ENCODE measurements at places on chromosomes 3 and 15.

- no peak for DNase-seq
Observed at GRCh38 chr3:155106119-155106518, 26.0 kb downstream of the MME start.

DNA sequence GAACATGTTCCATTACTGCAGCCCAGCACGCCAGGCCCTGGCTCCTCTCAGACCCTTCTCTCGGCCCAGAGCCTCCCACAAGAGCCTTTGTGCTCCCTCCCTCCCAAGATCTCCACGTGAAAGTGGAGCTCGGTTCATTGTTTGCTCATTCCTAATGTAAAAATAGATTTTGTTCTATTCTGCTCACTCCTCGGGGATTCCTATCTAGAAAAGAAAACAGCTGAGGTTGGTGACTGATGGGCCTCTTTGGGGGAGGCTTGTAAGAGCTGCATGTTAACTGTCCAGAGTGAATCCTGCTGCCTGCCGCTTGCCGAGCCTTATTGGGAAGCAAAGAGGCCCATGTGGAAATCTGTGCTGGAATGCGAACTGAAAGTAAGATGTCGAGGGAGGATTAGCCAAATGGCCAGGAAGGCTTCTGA lies 267.1 kb downstream of the LRTM1 start:
- DNase-seq, result no peak

DNA sequence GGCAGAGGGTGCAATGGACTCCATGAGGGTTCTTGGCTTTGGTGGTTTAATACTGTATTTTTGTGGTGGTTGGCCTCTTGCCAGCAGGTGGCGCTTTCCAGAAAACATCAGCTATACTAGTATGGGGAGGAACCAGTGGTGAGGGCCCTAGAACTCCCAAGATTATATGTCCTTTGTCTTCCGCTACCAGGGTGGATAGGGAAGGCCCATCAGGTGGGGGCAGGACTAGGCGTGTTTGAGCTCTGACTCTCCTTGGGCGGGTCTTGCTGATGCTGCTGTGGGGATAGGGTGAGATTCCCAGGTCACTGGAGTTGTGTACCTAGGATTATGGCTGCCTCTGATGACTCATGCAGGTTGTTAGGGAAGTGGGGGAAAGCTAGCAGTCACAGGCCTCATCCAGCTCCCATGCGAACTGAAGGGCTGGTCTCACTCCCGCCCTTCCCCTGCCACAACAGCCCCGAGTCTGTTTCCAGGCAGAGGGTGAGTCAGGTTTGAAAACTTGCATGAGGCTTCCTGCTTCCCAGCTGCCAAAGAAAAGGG lies 357.7 kb downstream of the OTOL1 start:
- no peak for DNase-seq

DNA sequence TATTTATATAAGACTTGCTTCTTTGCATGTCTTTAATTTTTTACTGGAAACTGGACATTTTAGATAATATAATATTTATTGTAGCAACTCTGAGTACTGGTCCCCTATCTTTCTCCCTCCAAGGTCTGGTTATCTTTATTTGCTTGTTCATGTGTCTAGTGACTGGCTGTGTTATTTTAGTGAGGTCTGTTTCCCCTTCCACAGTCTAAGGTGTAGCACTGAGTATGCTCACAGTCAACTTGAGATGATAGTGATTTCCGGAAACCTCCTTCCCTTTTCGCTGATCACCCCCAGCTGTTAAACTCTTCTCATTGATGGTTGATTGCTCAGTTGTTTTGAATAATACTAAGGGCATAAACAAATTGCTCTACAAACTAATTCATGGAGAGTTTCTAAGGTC lies 37.0 kb downstream of the PCNP start:
- DNase-seq, result no peak

GRCh38 chr15:68259883-68260282 lies 17.7 kb upstream of the FEM1B start:
- DNase-seq, result no peak

DNA sequence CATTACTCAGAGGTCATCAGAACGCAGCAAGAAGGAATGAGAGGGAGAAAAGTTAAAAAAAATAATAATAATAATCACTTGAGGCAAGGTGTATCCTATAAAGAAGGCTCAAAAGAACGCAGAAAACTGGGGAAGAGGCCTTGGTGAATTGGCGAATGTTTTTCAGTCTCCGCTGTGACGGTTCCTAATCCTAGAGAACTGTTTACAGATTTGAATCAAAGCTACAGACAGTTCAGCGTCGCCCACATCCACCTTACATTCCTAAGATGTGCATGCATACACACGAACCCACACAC lies 634 bp downstream of the ZMAT3 start:
- no peak for DNase-seq

GRCh38 chr3:9915254-9916141 lies 1.4 kb upstream of the IL17RC start:
- DNase-seq, result peak; percentile 80

DNA sequence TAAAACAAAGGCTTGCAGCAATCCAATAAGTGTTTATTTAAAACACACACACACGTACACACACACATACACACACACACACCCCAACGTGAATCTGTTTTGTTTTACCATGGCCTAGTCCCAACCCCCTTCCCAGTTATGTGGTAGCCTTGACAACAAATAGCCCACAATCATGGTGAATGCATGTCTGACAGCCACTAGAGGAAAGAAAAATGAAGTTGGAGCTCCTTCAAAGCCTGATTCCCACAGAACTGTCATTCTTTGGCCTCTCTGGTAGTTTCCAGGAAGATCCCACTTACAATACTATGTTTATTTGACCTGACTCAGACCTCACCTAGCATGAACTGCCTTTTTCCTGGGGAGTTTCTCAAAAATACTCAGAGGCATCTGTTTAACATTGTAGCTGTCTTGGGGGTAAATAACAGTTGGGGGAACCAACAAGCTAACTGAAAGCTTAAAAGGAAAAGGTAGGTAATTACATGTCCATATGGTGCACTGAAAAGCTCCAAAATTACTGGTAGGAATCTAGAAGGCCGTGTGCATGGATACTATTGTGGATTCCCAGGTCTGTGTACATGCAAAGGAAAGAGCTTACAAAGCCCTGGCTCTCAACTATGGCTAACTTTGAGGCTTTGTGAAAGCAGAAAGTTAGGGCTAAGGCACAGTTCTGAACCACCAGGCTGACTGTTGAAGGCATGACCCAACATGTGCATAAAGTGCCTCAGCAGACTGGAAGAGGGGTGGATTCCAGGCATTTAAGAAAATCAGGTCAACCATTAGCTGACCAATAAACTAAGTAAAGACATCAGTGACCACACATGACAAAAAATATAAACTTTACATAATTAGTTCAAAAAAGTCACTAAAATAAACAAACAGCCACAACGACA lies 65.3 kb downstream of the FAIM start:
- DNase-seq, result no peak

- no peak for DNase-seq
Observed at GRCh38 chr3:194983620-194984019, 287.3 kb downstream of the XXYLT1 start.

DNA sequence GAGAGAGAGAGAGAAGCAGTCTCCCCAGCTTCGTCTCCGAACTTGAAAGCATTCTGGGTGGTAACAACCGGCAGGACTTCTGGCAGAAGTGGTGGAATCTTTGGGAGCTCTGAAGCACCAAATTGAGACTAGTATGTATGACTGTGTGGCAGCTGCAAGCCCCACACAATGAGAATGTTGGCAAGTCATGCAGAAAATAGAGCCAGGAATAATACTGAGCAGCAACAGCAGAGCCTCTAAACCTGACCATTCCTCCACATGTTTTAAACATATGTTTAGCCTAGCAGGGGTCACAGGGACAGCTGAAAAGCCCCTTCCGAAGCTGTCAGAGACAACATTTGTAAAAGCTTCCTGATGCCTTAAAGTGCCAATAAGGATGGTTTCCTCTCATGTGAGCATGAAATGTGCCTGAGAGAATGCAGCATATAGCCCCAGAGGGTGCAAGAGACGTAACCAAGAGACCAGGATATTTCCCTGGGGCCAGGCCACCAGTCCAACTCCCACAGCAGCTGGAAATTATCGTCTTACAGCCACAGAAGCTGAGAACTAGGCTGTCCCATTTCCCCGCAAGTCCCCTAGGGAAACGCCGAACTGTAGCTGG lies 178.6 kb upstream of the CCDC54 start:
- peak; percentile 40 for DNase-seq

DNA sequence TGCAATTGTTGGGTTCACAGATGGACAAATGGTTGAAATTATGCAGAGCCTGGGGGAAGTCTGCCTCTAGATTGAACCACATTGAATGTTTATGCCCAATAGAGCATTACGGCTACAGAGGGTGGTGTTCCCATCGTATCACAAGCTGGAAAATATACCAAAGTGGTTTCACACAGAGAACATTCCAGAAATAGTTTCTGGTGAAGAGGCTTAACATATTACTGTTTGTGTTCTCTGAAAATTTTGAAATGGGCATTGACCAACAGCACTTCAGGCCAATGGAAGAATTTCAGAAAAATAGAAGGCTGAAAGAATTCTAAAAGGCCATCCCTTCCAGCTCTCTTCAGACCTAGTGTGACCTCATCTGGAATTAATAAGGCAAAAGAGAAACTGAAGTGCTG lies 203.9 kb downstream of the NEK10 start:
- peak; percentile 77 for DNase-seq

- no peak for DNase-seq
Observed at GRCh38 chr3:159807137-159808040, 181.2 kb upstream of the IL12A start.

DNA sequence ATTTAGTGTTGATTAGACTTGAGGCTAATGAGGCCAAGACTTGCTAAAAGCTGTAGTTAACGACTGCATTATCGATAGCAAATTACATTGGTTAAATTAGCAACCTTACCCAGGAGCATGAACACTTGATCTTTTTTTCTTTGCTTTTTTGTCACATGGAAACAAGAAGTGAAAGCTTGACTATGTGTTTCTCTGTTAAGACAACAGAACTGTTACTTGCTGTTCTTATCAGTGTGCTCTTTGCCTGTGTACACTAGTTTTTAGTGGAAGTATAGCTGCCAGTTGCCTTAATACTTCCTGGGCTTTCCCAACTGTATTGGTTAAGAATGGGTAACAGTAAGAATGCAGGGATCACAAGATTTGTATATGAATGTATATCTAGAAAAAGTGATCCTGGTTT lies 625.5 kb downstream of the NAALADL2 start:
- DNase-seq, result no peak

DNA sequence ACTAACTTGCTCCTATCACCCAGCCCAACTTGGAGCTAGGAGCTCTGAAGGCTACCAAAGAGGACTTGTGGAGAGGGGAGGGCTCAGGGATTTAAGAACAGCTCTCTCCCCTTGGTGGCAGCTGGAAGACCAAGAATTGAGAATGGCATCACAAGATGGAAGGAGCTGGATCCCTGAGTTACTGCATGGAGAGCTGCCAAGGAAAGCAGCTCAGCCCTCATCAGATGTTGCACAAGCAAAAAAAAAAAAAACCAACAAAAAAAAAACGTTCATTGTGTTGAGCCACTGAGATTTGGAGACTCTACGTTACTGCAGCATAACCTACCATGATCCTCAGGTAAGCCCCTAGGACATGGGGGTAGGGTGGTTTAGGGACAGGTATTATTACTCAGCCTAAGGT lies 41.0 kb downstream of the ITGB5 start:
- DNase-seq, result peak; percentile 69

DNA sequence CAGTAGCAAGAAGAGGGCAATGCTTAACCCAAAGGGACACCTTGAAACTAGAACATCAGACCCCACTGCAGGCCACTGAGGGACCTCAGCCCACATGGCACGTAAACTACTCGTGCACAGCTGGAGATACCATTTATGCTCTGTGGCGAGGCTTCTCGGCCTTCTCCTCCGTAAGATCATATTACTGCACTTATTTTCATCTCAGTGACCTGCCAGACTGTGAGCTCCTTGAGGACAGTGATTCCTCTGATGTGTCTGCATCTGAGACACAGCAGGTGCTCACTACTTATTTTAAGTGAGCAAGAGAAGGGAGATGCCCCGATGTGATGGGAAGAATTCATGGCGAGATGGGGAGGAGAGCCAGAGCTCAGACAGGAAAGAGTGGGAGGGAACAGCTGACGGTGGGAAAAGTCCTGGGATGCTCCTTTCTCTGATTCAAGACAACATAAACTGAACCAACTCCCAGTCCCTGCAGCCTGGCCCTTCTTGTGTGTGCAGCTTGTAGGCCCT lies 137.6 kb downstream of the RPLP1 start:
- DNase-seq, result no peak

DNA sequence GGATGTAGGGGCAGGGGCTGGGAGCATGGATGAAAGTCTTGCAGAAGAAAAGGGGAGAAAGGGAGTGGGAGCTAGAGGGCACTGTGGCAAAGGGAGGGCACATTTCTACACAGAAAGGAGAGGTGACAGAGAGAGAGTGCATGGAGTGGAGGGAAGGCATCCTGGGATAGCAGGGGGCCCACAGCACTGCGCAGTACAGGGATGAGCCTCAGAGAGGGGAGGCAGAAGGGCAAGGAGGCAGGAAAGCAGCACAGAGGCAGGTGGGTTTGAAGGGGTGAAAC lies 5.4 kb downstream of the STOML1 start:
- no peak for DNase-seq

GRCh38 chr3:8576436-8576835 lies 68.2 kb downstream of the SSUH2 start:
- no peak for DNase-seq

DNA sequence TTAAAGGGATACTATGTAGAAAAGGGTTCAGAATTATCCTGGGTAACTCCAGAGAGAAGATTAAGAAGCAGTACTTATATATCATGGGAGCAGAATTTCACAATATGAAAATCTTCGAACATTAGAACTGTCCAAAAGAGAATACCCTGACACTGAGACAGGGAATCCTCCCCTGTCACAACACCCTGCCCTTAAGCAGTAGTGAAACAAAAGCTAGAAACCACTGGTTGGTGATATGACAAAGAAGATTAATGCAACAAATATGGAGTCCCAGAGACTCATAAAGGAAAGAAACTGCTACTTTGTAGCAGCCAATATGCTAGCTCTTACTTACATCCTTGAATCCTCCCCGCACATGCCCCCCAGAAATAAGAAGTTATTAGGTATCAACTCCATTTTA lies 18.5 kb downstream of the MIX23 start:
- no peak for DNase-seq

DNA sequence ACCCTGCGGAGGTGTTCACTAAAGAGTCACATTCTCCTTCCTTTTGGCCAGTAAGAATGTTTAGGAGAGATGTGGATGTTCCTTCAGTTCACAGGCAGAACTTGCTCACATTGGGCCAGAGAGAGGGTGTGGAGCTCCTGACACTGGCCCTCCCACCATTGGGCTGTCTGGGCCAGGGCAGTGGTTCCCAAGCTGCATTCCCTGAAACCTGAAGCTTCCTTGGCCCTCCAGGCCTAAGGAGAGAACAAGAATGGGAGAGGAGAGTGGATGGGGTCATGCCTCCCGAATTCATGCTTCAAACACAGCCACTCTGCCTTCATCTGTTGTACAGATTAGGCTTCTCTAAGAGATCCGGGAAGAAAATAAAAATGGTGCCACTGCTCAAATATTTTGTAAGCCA lies 257.4 kb downstream of the RORA start:
- no peak for DNase-seq

Measured in GM03348 (cell line).